Spleen (tissue), 13 donors: ENCODE measurements at places on chromosomes 7 and 10. TPM values are rescaled to one million over a fixed set of nuclear protein-coding genes. Genes with fewer than 3 reads are reported as not detected.

The ADAM22 gene
- 2.5 TPM for total RNA-seq

The SPDYE9 gene
- not detected for total RNA-seq

The EFCAB10 gene
- not detected for total RNA-seq

The AKR1C4 gene
- not detected for total RNA-seq

The COL1A2 gene
- total RNA-seq, result 228 TPM

The FAM241B gene
- total RNA-seq, result 2.2 TPM

The IFIT1B gene
- total RNA-seq, result 2.9 TPM

- H3K27ac ChIP-seq, result no peak overlapping the region
- H3K36me3 ChIP-seq, result peaks cover 22% of the 10 kb centered on the region
- DNase-seq, result no peak
These were observed 97.5 kb downstream of the UBE2H start for GRCh38 chr7:129855234-129855673.

GRCh38 chr10:12788277-12788676, 213.2 kb downstream of the CCDC3 start:
- H3K27me3 ChIP-seq, result no peaks in the 10 kb centered on the region
- no peak overlapping the region for H3K4me3 ChIP-seq
- H3K36me3 ChIP-seq, result no peaks in the 10 kb centered on the region
- H3K4me1 ChIP-seq, result peaks cover 6% of the 10 kb centered on the region
- no peak for DNase-seq

GRCh38 chr7:136205956-136206355, 228.8 kb upstream of the MTPN start:
- H3K27ac ChIP-seq, result no peak overlapping the region
- H3K4me3 ChIP-seq, result no peak overlapping the region
- H3K4me1 ChIP-seq, result no peaks in the 10 kb centered on the region
- no peaks in the 10 kb centered on the region for H3K36me3 ChIP-seq
- no peak for DNase-seq

GRCh38 chr10:20065814-20066213, 249.6 kb downstream of the PLXDC2 start:
- no peaks in the 10 kb centered on the region for H3K4me1 ChIP-seq
- no peak overlapping the region for H3K4me3 ChIP-seq
- no peak for DNase-seq
- no peak overlapping the region for H3K27ac ChIP-seq

GRCh38 chr7:123979876-123980275, 53.0 kb downstream of the TMEM229A start:
- no peaks in the 10 kb centered on the region for H3K4me1 ChIP-seq
- DNase-seq, result no peak
- H3K27ac ChIP-seq, result no peak overlapping the region

DNA sequence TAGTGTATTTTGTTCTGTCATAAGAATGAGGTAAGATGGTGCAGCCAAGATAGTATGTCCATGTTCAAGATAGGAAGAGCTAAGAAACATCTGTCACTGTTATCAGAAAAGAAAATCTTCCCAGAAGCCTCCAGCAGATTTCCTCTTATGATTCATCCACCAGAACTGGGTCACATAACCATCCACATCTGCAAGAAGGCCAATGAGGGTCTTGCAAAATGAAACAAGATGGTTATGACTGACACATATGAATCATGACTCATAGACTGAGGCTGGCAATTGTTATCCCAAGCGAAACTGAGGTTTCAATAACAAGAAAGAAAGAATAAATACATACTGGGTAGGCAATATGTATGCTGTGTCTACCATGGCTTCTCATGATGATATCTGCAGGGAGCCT, 30.3 kb downstream of the CCNJ start:
- no peaks in the 10 kb centered on the region for H3K36me3 ChIP-seq
- no peaks in the 10 kb centered on the region for H3K27me3 ChIP-seq
- H3K4me3 ChIP-seq, result no peak overlapping the region

DNA sequence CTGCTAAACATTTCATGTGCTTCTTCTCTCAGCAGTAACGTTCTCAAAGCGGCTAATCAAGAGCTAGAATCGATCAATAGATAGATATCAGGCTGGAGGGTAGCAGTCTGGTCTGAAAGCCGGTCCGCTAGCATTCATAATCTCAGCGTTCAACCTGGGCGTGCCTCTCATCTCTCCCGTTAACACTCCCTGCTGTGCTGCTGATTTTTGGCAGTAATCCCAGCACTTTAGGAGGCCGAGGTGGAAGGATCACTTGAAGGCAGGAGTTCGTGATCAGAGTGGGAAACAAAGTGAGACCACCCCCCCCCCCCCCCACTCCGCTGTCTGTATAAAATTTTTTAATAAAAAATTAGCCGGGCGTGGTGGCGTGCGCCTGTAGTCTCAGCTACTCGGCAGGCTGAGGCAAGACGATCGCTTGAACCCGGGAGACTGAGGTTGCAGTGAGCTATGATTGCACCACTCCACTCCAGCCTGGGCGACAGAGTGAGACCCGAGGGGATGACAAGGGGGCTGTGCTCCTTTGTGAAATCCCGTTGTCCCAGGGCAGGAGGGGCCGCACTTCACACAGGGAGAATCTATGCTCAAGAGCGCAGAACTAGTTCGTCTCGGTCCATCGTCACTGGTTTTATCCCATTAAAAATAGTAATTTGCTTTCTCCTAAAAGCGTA, 624 bp upstream of the CEP55 start:
- H3K4me3 ChIP-seq, result peak overlapping the region; percentile 80
- H3K36me3 ChIP-seq, result no peaks in the 10 kb centered on the region
- H3K4me1 ChIP-seq, result peaks cover 15% of the 10 kb centered on the region
- peak overlapping the region; percentile 52 for H3K27ac ChIP-seq

GRCh38 chr7:100641463-100641859, at the start of gene TFR2:
TFR2 (minus strand) TSS chr7:100641552; CDS start chr7:100641509, 43 bp downstream.
- no peak within 1 kb of the TSS for H3K27ac ChIP-seq
- H3K4me1 ChIP-seq, result peaks cover 4% of the 10 kb centered on the region
- no peaks in the 10 kb centered on the region for H3K36me3 ChIP-seq
- H3K4me3 ChIP-seq, result no peak within 1 kb of the TSS

DNA sequence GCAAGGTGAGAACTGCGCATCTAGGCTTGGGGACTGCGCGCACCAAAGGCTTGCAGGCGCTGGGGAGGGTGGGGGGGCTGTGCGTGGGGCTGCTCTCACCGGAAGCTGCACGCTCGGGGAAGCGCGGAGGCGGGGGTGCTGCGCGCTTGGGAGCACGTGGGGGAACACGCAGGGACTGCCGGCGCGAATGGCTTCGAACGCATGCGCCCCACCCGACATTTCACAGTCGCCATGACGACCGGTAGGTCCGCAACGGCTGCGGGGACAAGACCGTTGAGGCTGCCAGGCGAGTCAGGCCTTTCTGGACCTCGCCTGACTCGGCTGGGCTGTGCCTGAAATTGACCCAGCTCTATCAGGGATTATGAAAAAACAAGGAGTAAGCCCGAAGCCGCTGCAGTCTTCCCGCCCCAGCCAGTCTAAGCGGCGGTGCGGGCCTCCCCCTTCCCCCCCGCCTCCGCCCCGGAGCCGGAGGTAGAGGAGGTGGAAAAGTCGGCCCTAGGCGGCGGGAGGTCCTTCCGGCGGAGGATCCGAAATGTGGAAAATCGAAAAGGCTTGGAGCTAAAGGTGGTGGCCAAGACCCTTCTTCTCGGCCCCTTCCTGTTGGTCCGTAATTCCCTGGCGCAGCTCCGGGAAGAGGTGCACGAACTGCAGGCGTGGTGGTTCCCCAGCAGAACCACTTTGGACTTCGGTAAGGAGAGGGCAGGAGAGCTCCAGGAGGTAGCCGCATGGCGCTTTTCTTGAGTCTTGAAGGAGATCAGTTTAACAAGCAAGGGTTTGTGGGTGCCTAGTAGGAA, 34.9 kb upstream of the STEAP1 start:
- DNase-seq, result peak; percentile 69
- peak overlapping the region; percentile 41 for H3K4me3 ChIP-seq
- H3K27me3 ChIP-seq, result peaks cover 18% of the 10 kb centered on the region
- H3K4me1 ChIP-seq, result peaks cover 11% of the 10 kb centered on the region
- no peak overlapping the region for H3K27ac ChIP-seq
- H3K36me3 ChIP-seq, result no peaks in the 10 kb centered on the region

GRCh38 chr7:55127622-55128081, 108.8 kb downstream of the EGFR start:
- H3K36me3 ChIP-seq, result no peaks in the 10 kb centered on the region
- no peak overlapping the region for H3K27ac ChIP-seq
- no peak overlapping the region for H3K4me3 ChIP-seq
- peaks cover 18% of the 10 kb centered on the region for H3K4me1 ChIP-seq

DNA sequence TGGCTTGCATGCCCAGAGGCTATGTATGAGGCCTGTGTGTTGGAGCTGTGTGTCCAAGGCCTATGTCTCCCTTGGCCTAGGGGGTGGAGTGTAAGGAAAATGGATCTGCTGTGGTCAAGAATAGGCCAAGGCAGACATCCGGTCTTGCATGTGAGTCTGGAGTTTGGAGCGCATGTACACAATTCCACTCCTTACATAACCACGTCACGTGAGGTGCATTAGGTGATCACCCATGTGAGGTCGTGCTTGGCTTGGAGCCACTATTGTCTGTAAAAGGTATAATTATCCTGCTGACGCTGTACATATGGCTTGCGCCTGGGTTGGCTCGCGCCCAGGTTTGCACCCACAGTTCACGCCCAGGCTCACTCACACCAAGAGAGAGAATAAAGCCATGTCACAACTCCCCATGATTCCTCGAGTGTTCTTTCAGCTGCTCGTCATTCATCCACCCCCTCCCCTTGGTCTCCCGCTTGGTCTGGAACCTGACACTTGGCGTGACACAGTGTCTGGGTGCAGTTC, 105.5 kb downstream of the BICC1 start:
- no peaks in the 10 kb centered on the region for H3K36me3 ChIP-seq
- no peak overlapping the region for H3K4me3 ChIP-seq
- no peaks in the 10 kb centered on the region for H3K4me1 ChIP-seq
- no peak overlapping the region for H3K27ac ChIP-seq
- no peak for DNase-seq

- no peak overlapping the region for H3K27ac ChIP-seq
- H3K4me3 ChIP-seq, result no peak overlapping the region
- H3K36me3 ChIP-seq, result no peaks in the 10 kb centered on the region
- H3K27me3 ChIP-seq, result no peaks in the 10 kb centered on the region
- no peak for DNase-seq
These were observed 3.6 kb downstream of the CREB3L2 start for GRCh38 chr7:137998250-137998649.

- H3K4me3 ChIP-seq, result no peak overlapping the region
- no peaks in the 10 kb centered on the region for H3K36me3 ChIP-seq
- no peaks in the 10 kb centered on the region for H3K4me1 ChIP-seq
- no peak for DNase-seq
These were observed 193.5 kb upstream of the GPR26 start for GRCh38 chr10:123472606-123473005.

DNA sequence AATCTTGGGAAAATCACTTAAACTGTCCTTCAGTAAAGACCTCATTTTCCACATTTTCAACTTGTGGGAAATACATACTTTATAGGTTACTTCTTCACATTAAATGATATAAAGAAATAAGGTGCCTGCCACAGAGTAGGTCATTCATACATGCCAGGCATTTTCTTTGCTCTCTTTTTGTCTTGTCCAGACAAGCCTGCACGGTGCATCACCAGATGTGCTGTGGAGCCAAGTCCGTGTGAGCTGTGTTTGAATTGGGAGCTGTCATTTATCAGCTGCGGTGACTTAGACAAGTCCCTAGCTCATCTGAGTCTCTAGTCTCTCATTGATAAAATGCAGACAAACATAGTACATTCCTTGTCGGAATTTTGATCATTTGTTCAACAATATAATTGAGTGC, 432.9 kb downstream of the SORCS3 start:
- no peak for DNase-seq
- no peaks in the 10 kb centered on the region for H3K4me1 ChIP-seq
- no peak overlapping the region for H3K4me3 ChIP-seq
- H3K27me3 ChIP-seq, result no peaks in the 10 kb centered on the region
- no peak overlapping the region for H3K27ac ChIP-seq

DNA sequence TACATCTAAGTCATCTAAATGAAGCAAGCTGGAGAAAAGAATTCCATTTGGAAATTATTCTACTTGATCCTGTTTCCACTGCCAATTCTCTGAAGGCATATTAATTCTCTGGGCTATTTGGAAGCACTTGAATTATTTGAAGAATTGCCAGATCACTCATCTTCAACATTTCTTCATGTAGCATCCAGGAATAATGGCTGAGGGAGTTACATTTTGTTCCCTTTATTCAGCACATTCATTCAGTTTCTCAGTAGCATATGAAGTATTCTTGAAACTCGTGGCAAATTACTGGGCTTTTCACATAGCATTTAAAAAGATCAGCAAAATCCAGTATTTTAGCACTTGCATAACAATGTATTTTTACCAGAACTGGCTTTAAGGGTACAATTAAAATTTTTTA, 127.1 kb upstream of the VIPR2 start:
- DNase-seq, result no peak
- no peaks in the 10 kb centered on the region for H3K36me3 ChIP-seq
- no peak overlapping the region for H3K4me3 ChIP-seq
- H3K27ac ChIP-seq, result no peak overlapping the region

DNA sequence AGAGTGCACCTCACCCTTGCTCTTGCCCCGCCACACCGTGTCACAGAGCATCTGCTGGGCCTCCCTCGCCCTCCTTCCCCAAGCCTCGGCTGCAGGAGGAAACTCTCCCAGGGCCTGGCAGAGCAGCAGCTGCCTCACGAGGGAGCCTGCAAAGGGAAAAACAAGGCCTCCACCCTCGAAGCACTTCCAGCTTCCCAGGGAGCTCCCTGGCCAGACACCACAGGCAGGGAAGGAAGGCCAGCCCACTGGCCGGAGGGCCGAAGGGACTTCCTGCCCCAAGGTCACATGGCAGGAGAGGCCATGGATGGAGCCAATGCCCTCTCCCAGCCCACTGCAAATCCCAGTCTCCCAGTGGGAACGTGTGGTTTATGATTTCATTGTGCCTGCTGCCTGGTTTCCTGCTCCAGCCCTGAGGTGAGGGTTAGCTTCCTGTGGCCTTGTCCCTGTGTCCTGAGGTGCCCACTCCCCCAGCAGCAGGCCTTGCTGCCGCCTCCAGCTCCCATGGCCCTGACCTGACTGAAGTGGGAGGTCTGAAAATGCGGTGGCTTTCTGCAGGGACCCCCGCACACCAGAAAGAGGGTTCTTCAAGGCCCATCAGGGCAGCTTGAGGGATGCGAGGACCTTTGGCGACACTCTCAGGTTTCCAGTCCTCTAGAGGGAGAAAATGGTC, 100.5 kb upstream of the PPIF start:
- no peaks in the 10 kb centered on the region for H3K27me3 ChIP-seq
- H3K36me3 ChIP-seq, result no peaks in the 10 kb centered on the region
- DNase-seq, result no peak
- H3K4me3 ChIP-seq, result no peak overlapping the region
- H3K27ac ChIP-seq, result peak overlapping the region; percentile 80

DNA sequence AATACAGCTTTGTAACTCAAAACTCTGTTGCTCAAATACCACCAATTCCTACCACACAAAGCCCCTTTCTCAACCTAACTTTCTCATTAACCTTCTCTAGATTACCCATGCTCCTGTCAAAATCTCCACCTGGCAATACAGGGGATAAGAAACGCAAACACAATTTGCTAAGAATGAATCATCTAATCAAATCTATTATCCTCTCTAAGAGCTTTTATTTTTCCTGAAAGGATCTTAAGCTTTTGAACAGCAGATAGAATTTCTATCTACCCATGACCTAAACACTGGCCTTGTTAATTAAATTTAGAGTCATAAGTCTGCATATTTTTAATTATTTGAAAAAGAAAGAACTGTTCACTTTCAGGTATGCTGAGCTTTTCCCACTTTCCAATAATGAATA, 98.3 kb downstream of the HBP1 start:
- H3K27me3 ChIP-seq, result no peaks in the 10 kb centered on the region
- H3K4me1 ChIP-seq, result peaks cover 5% of the 10 kb centered on the region
- DNase-seq, result no peak
- H3K36me3 ChIP-seq, result peaks cover 14% of the 10 kb centered on the region
